Astrocyte (in vitro differentiated cells and primary cell): ENCODE measurements at places on chromosomes 6 and 20.
A peak's percentile ranks its signal among the peaks of the same experiment; 100 is the strongest.

- H3K4me1 ChIP-seq, result no peaks in the 10 kb centered on the region
- H3K4me3 ChIP-seq, result no peak overlapping the region
- no peaks in the 10 kb centered on the region for H3K27me3 ChIP-seq
- no peak for DNase-seq
- no peaks in the 10 kb centered on the region for H3K36me3 ChIP-seq
These were observed 866.1 kb upstream of the ADGRB3 start for GRCh38 chr6:67768972-67769371.

DNA sequence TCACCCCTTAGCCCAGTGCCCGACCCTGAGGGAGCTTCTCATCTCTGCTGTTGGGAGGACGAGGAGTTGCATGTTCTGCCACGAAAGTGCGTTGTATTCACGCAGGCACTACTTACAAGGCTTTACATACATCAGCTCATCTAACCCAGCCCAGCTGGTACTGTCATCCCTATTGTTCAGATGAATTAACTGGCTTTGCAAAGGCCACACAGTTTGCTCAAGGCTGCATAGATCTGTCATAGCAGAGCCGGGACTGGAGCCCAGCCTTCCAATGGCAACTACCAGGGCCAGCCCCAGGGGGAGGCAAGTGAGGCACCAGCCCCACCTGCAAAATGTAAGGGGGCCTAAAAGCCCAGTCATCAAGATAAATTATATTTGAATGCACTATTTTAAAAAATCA, 257.6 kb downstream of the NFATC2 start:
- H3K27me3 ChIP-seq, result no peaks in the 10 kb centered on the region
- peaks cover 4% of the 10 kb centered on the region for H3K4me1 ChIP-seq
- no peak overlapping the region for H3K4me3 ChIP-seq
- no peak overlapping the region for H3K27ac ChIP-seq
- no peaks in the 10 kb centered on the region for H3K36me3 ChIP-seq

DNA sequence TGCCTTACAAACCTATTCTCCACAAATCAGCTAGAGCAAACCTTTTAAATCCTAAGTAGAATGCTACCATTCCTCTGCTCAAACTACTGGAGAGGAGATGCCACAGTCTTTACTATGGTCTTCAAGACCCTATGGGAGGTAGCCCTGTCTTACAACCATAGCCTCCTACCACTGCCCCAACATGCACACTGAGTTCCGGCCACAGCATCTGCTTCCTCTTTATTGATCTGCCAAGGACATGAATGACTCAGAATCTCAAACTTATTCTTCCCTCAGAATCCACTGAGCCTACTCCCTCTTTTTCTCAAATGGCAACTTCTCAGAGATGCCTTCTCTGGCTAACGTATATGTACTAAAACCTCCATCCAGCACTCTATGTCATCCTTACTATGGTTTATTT, 12.2 kb upstream of the ANKEF1 start:
- no peaks in the 10 kb centered on the region for H3K27me3 ChIP-seq
- no peaks in the 10 kb centered on the region for H3K4me1 ChIP-seq
- no peak overlapping the region for H3K4me3 ChIP-seq
- H3K36me3 ChIP-seq, result no peaks in the 10 kb centered on the region

GRCh38 chr6:167089243-167090142, 33.4 kb upstream of the CCR6 start:
- no peaks in the 10 kb centered on the region for H3K36me3 ChIP-seq
- no peak overlapping the region for H3K4me3 ChIP-seq
- H3K27ac ChIP-seq, result no peak overlapping the region
- DNase-seq, result no peak

DNA sequence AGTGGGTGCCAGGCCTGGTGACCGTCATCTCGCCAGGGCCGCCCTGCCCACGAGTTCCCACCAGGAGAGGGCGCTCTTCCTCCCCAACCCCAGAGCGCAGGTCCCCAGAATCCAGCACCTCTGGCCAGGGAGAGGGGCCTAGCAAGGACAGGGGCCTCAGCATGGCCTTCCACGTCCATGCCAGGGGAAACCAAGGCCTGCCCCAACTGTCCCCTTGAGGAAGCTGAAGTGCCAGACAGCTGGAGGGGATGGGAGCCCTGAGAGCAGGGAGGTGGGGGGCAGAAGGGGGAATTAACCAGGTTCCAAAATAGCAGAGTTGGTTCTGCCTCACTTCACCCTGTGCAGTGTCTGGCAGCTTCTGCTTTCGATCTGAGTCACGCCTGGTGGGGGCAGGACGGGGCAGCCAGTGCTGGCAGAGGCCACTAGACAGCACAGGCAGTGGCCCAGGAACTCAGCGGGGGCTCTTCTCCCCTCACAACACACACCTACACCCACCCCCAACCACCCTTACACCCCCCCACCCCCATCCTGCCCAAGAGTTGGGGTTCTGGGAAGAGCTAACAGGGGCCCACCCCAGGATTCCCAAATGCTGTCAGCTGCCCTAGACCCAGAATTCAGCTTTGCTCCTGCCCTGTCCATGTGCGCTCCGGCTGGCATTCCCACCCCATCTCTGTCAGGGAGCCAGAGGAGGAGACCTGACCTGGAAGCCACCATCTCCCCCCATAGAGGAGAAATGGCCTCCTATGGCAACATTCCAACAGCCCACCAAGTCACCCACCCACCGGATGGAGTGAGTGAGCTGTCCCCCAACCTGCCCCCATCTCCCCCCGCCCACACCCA, 29.2 kb downstream of the TFEB start:
- H3K27me3 ChIP-seq, result no peaks in the 10 kb centered on the region
- H3K4me3 ChIP-seq, result no peak overlapping the region
- peaks cover 17% of the 10 kb centered on the region for H3K4me1 ChIP-seq
- peak overlapping the region; percentile 25 for H3K27ac ChIP-seq
